Activated CD8-positive, alpha-beta T cell treated with anti-CD3 and anti-CD28 coated beads for 36 hours (primary cell): ENCODE measurements at places on chromosomes 11 and 22. TPM values are rescaled to one million over a fixed set of nuclear protein-coding genes. Genes with fewer than 3 reads are reported as not detected.

DNA sequence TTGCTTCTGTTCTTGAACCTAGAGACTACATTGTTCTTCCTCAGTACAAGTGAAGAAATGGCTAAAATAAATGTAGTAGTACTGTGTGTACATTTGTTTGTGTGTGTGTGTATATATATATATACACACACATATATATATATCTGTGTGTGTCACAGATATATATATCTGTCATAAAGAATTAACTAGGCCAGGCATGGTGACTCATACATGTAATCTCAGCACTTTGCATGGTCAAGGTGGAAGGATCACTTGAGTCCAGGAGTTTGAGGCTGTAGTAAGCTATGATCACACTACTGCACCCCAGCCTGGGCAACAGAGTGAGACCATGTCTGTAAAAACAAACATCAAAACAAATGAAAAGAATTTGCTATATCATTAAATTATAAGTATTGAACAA lies 164.8 kb downstream of the DYNC2H1 start:
- no peak for DNase-seq

DNA sequence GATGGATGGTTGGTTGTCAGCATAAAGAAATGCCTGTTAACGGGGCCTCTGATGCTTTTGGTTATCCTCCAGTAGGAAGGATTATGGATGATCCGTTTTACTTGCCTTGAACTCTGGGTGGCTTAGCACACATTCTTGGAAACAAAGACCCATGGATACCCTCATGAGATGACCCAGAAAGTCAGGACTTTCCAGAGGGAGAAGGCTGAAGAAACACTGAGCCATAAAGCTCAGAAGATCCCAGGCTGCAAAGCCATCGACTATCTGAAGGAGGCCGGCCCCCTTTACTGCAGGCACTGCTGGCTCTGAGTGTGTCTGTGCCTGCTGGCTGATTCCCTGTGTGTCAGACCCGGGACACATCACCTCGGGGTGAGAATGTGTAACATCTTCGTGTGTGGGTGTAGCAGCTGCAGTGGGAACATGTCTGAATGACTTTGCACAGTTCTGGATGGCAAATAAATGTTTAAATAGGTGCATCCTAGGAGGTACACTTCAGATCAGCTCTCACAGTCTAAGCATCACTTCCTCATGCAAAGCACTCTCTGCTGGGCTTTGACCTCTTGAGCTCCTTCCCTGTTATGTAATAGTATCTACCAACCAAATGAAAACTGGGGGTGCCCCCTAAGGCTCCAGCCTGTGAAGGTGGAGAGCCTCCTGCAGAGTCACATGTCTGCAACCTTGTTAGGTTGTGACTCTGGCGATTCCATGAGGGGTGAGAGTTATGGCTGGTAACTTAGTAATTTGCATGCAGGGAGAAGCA lies 1084.9 kb downstream of the TBC1D22A start:
- DNase-seq: no peak

DNA sequence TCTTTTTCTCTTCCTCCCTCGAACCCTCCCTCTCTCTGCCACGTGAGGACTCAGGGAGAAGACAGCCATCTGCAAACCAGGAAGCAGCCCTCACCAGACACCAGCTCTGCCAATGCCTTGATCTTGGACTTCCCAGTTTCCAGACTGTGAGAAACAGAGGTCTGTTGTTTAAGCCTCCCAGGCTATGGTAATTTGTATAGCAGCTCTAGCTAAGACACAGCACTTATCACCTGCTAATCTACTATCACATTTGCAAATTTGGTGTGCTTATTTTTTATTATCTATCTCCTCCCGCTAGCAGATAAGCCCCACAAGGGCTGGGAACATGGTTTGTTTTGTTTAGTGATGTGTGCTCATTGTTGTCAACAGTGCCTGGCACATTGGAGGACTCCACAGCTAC lies 124.8 kb upstream of the OPCML start:
- no peak for DNase-seq

GRCh38 chr22:32802237-32802765 lies 796 bp downstream of the TIMP3 start:
- DNase-seq: no peak

DNA sequence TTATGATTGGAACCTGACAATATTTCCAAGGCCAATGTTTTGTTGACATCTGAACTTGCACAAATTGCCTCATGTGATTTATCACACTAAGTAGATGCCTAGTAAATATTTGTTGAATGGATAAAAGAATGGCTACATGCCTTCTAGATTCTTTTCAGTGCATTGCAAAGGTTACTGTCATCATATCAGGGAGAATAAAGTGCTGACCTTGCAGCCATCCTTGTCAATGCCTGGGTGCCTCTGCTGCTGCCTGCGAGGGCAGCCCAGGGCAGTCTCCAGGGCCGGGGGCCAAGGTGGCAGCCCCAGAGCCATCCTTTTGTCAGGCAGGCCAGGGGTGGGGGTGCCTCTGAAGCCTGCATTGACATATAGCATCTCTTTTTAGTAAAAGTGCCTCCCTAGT lies 325.6 kb upstream of the MTNR1B start:
- DNase-seq: no peak

DNA sequence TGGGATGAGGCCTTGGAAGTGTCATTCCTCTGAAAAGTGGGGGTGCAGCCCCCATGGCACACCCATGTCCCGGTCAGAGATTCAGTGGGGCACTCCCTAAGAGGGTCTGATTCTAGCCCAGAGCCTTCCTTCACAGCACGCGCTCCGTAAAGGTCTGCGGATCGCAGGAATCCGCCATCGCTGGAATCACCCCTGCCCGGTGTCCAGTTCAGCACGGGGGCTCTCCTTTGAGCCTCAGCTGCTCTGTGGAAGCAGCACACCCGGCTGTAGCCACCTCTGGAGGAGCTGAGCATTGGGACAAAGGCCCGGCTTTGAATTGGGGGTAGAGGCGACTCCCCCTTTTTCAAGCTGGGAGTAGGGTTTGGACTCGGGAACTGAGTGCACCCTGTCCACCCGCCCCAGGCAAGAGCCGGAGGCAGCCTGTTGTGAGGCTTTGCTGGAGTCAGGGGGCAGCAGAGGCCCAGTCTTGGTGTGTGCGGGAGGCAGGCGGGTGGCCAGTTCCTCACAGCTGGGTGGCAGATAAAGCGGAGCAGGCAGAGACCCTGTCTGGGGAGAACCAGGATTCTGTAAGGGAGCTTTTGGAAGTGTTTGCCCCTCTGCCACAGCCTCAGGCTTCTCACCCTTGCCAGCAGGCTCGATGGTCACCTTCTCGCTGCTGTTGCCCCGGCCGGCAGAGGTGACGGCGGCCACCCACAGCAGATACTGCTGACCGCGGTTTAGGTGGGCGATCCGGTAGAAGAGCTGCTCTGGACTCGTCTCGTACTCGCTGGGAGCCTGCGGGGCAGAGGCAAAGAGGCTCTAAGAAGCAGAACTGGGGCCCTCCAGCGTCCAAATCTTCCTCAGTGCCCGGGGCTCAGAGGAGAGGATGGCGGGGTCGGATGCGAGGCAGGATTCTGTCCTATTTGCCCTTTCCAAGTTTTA lies 115.9 kb downstream of the CEP164 start:
- peak; percentile 25 for DNase-seq

- no peak for DNase-seq
These were observed 35.9 kb downstream of the MMP27 start for GRCh38 chr11:102669664-102670063.

DNA sequence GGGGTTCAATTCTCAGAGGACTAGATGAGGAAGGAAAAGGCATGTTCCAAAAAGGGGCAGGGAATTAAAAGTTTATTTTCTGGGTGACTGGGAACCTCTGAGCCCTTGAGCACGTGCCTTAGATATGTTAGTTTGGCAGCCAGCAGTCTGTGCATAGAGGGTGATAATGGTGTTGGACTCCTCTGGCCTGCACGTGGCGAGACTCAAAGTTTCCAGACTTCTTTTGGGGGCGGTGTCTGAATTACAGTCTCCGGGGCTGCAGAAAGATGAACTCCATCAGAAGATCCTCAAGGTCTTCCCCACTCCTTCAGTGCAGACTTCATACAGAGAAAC lies 861 bp upstream of the ZNRF3 start:
- peak; percentile 58 for DNase-seq

DNA sequence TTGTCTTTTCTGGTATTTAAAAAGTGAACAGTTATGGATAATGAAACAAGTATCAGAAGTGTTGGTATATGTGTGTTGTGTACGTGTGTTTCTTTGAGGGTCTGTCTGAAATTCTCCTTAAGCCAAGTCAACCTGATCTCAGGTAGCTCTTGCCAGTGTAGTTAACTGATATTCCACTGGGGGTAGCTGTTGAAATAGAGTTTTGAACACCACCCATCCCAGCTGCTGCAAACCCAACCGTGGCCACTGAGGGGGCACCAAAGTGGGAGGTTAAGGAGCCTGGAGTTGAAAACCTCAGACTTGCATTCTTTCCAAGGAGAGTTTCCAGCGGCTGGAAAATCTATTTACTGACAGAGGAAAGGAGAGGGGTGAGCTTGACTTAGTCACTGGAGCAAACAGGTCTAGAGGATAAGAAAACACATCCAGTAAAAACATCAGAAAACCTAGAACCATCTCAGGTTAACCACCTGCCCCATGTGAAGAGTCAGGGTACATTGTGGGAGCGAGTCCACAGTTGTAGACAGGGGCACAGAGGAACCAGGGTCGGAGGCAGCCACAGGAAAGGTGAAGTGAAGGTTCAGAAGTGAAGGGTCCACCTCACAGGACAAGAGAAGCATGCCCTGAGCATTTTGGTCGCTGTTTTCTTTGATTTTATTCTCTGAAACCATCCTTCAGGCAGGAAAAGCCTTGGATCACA lies 8.8 kb upstream of the CUL5 start:
- DNase-seq: peak; percentile 56

DNA sequence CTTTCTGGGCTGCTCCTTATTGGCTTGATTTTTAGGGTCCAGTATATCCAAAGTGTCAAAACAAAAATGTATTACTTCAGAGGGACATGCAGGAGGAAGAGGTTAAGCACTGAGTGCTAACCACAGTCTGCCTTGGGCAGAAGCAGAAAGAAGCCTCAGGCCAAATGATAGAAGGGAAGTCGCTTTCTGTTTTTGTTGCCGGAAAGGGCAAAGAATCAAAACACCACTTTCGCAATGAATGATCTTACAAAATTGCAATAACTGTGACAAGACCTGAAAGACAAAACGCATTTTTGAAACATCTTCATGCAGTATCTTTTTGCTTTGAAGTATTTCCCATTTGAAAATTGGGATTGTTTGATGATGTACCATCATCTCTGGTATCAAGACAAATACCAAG lies 70.1 kb upstream of the PICALM start:
- peak; percentile 53 for DNase-seq

- DNase-seq: no peak
These were observed 23.7 kb downstream of the SCN4B start for GRCh38 chr11:118128721-118129470.

GRCh38 chr11:120807414-120808150 lies 216.3 kb upstream of the TBCEL start:
- DNase-seq: no peak

DNA sequence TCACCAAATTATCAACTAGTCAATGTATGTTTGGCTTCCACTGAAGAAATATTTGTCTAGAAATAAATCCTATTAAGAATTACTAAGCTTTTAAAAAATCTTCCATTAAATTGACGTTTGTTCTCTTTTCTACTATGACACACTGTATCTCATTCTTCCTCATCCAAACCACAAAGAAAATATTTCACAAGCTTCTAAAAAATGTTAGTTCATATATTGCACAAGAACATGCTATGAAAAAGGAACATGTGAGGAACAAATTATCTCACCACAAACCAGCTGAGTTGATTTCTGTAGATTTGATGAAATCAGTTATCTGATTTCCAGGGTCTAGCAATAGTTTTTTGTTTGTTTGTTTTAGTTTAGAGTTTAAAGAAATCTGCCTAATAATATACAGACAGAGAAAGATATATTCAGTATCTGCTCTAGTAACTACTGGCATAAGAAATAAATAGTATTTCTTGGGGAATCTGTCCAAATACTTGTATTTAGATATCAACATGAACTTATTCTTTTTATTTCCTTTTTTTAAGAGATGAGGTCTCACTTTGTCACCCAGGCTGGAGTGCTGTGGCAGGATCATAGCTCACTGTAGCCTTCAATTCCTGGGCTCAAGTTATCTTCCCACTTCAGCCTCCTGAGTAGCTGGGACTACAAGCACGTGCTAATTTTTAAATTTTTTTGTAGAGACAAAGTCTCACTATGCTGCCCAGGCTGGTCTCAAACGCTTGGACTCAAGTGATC lies 161.7 kb downstream of the ATG16L2 start:
- DNase-seq: no peak

DNA sequence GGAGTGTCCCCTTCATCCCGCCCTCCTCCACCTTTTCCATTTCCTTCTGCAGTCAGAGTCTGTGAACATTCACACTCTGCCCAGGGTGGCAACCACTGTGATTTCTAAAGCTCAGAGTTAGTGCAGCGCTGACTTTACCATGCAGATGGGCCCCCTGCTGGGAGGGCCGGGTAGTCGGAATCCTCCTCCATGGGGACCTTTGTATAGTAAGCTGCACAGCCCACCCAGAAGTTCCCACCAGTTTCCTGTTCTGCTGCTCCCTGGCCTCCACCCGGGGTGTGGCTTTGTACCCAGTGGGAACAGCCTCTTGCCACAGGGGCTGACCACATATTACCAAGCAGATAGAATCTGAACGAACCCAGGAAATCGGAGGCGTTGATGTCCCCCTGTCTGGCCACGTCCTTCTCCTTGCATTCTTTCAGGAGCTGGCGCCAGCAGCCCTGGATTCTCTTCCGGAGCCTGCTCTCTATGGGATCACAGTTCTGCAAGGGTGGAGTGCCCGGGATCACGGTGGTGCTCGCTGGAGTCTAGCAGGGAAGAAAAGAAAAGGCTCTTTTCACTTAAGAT lies 125.3 kb downstream of the MPPED1 start:
- peak; percentile 12 for DNase-seq

- DNase-seq: no peak
These were observed 34.7 kb downstream of the USP35 start for GRCh38 chr11:78223320-78223954.

GRCh38 chr11:78138291-78138690 lies 1.1 kb downstream of the ALG8 start:
- DNase-seq: no peak

- DNase-seq: no peak
These were observed 50.7 kb upstream of the TTC12 start for GRCh38 chr11:113263458-113264259.

- DNase-seq: peak; percentile 46
These were observed 96.1 kb upstream of the THY1 start for GRCh38 chr11:119518746-119519730.

- no peak for DNase-seq
These were observed 257.6 kb upstream of the CADM1 start for GRCh38 chr11:115761817-115762216.

Gene APOL5
- total RNA-seq: not detected

Gene C11orf97
- total RNA-seq: not detected

Gene C11orf68
- 26.3 TPM for total RNA-seq

Gene ST14
- total RNA-seq: not detected

Gene CD248
- total RNA-seq: 16.8 TPM

Gene STIP1
- total RNA-seq: 416 TPM

Gene OR52E1
- total RNA-seq: not detected

Gene SNX19
- total RNA-seq: 22.7 TPM

Gene MFRP
- total RNA-seq: not detected

Gene FIBP
- total RNA-seq: 78.8 TPM

Gene OR51I1
- not detected for total RNA-seq
